ENCODE measurements at places on chromosomes 6 and 20.

DNA sequence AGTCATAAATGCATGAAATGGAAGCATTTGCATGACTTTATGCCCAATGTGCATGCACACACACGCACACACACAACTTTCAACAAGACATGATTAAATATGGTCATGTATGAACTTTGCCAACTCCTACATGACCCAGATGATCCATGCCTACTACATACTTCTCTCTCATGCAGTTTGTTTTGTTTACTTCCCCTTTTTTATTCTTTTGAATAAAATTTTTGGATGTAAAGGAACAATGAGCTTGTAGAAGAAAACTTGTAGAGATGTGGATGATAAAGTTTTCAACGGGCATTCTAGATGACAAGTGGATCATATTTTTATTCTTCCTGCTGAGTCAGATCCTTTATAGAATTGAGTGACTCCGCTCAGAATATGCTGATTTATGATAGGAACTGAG, 50.8 kb upstream of the AIG1 start:
- no peak for DNase-seq

- no peak for DNase-seq
These were observed 14.6 kb downstream of the TXLNB start for GRCh38 chr6:139277161-139277560.

DNA sequence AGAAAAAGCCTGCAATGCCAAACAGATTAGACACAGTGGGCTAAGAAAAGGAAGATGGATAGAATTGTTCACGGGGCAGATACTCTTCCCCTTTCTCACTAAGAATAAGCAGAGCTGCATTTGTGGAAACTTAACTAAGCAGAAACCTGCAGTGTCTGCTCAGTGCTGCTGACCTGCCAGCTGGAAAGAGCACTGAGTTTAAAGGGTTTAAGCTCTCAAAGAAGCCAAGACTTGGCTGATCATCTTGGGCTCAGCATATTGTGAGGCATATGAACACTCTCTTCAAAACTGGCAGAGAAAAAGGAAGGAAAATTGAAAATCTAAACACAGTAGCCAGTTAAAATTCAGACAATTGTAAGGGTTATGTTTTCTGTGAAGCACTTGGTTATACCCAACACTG, 711.1 kb upstream of the EPHA7 start:
- DNase-seq: no peak

DNA sequence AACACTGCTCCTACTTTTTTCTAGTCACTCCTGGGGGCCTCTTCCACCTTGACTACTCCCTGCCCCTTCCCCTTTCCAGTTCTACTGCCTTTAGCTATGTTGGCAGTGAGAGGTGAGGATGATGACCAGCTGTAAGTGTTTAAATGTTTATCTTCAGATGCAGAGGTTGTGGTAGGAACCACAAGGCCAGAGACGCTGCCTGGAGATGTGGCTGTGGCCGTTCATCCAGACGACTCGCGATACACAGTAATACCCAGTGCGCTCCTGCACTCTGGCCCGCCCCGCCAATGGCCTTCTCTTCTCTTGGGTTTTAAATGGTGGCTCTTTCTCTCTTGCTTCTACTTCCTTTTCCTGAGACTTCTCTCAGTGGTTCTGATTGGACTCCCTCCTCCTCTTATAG, 4.6 kb downstream of the VARS2 start:
- no peak for DNase-seq

GRCh38 chr20:48158014-48158413, 372.7 kb upstream of the SULF2 start:
- no peak for DNase-seq

- no peak for DNase-seq
These were observed at the start of gene FOXQ1 for GRCh38 chr6:1311400-1312202. FOXQ1 (plus strand) TSS chr6:1312098; CDS start chr6:1312705, 607 bp downstream.

- DNase-seq: no peak
These were observed 646.5 kb upstream of the EPHA7 start for GRCh38 chr6:94065707-94066337.

DNA sequence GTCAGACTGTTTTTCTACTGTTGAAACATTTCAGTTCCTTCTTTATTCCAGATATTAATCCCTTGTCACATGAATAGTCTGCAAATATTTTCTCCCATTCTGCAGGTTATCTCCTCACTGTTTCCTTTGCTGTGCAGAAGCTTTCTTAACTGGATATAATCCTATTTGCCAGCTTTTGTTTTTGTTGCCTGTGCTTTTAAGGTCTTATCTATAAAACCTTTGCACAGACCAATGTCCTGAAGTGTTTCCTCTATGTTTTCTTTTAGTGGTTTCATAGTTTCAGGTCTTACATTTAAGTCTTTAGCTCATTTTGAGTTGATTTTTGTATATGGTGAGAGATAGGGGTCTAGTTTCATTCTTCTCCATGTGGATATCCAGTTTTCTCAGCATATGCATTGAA, 19.2 kb downstream of the NCOA6 start:
- no peak for DNase-seq

GRCh38 chr6:114375541-114376192, 32.8 kb upstream of the HS3ST5 start:
- no peak for DNase-seq

DNA sequence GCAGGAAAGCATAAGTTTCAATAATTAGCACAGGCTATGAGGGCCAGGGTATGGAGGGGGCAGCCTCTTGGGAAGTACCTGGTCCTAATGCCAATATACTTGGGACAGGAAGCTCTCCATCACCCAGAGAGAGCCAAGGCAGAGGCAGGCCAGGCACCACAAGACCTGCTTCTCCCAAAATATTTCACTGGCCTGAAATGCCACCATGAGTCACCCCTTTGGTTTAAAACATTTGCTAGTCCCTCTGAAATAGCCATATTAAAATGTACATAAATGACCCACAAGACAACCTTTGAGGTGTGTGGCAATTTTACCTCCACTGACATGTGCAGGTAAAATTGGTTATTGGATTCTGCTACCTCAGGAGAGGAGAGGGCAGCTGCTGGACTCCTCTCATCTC, 23.4 kb upstream of the SCUBE3 start:
- DNase-seq: no peak

GRCh38 chr20:37969949-37970855, 63.1 kb downstream of the TTI1 start:
- no peak for DNase-seq

DNA sequence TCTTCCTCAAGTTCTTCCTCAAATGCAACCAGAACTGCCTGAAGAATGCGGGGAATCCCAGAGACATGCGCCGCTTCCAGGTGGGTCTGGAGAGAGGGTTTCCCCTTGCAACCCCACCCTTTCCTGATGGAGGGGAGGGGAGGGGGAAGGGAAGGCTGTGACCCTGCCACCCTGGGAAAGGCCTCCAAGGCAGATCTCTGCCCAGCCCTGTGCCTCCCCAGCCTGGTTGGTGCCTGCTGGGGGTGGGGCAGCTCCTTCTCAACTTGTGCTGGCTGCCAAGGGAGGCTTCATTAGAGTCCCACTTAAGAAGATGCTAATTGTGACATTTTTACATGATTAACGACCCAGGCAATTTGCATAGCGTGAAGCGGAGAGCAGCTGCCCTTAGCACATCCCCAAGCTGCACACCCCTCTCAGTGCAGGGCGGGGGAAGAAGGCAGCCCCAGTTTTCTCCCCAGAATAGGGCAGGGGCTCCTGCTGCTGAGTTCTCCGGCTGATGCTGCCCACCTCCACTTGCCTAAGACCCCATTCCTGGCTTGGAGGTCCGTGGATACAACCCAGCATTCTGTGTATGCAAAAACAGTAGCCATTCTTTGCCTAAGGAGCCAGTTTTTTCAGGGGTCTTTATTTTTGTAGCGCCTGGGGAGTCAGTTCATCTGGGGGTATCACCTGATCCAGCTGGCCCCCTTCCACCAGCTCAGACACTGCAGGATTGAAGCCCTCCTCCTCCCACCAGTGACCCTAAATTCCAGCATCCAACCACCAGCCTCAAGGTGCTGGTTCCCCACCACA, 51.7 kb downstream of the CPXM1 start:
- DNase-seq: no peak

GRCh38 chr6:167988154-167988495, 9.3 kb upstream of the KIF25 start:
- DNase-seq: no peak

- no peak for DNase-seq
These were observed 9.1 kb upstream of the INSM1 start for GRCh38 chr20:20358801-20359200.

DNA sequence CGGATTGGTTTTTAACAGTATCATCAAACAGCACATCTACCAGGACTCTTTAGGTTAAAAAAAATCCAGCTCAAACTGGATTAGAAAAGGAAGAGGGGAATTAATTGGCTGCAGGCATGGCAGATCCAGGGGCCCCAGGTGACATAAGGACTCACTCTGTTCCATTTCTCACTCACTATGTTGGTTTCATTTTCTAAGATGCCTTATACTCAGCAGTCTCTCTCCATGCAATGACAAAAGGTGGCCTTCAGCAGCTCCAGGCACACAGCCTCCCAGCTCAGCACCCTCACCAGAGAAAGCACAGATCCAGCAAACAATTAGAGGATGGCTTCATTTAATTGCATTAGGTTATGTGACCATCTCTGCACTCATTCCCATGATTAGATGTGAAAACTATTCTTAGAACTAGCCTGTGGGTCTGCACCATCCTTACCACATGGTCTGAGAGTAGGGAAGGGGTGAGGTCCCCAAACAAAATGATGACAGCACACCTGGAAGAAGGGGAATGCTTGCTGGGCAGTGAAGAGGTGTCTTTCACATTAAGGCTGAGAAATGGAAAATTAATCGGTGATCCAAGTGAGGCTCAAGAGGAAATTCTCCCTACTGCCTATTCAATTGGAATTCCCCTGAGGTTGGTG, 243.1 kb downstream of the CDH26 start:
- no peak for DNase-seq

GRCh38 chr6:156720691-156721685, 56.2 kb upstream of the ARID1B start:
- DNase-seq: no peak

GRCh38 chr6:36666826-36667591, 11.5 kb upstream of the CDKN1A start:
- no peak for DNase-seq

DNA sequence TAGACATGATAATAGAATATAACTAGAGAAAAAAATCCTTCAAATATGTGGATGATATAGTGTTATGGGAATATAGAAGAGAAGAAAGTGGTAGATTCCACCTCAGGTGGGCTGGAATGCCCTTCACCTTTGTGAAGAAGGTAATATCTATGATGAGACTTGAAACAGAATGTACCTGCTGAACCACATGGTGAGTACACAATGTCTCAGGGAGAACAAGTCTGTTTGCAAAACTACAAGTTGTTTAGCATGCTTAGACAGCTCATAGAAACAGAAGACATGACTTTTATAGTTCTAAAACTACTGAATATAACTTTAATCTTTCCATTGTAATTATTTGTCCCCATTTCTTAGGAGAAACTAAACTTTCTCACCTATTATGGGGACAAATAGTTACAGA, 12.2 kb downstream of the C6orf58 start:
- no peak for DNase-seq

GRCh38 chr6:121222656-121223055, 111.6 kb downstream of the TBC1D32 start:
- no peak for DNase-seq

DNA sequence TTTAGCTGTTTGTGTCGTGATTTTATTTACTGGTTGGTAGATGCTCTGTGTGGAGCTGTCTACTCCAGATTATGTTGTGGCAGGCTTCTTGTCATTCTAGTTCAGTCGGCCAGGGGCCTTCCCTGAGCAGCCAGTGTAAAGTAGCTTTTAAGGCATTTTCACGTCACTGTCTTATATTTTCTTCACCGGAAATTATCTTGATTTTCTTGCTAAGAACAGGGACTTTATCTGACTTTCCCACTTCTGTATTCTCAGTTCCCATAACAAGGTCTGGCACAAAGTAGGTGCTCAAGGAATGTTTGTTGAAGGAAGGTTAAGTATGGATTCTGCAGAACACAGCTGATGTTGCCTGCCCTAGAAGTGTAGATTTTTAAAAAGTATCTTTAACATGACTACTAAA, 868 bp downstream of the LTV1 start:
- no peak for DNase-seq

DNA sequence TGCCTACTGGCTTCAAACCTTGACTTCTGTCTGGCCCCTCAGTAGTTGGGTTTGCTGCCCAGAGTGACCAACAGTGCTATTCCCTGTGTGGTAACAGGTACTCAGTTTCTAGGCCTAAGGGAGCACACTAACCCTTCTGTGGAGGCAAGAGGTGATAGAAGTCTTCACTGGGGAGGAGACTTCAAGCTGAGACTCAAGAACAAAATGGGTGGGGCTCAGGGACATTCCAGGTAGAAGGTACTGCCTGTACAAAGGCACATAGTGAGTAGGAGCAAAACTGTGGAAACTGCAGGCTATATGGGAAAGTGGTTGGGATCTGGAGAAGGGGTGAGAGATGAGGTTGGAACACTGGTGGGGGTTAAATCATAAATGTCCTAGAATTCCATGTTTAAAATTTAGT, 2.3 kb upstream of the SCAND1 start:
- no peak for DNase-seq

DNA sequence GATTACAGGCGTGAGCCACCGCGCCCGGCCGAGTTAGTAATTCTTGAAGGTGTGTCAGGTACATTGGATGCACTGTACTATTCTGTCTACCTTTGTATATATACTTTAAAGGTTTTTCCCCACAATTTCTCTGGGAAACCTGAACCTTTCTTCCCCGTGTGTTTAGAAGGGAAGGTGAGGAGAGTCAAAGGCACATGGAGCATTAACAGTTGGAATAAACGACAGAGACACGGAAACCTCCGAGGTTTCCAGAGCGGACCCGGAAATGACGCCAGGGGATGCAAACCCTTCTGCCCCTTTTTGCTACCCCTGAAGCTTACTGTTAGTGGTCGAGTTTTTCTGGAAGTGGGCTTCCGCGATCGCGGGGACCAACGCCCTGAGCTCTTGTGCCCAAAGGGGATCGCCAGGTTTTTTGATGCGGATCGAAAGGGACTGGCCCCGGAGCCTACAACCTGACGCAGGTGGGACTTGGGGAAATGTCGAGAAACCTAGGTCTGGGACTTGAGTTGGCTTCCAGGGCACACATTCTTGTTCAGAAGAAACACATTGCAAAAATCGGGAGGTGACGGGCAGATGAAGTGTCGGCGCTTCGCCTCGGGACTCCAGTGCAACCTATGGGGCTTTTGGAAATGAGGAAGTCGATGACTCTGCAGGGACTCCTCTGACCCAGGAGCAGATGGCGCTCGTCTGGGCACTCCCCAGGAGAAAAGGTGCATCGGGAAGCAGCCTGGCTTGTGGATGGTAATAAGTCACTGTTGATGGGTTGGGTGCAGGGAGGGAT, 218.2 kb downstream of the OR2B2 start:
- peak; percentile 40 for DNase-seq

DNA sequence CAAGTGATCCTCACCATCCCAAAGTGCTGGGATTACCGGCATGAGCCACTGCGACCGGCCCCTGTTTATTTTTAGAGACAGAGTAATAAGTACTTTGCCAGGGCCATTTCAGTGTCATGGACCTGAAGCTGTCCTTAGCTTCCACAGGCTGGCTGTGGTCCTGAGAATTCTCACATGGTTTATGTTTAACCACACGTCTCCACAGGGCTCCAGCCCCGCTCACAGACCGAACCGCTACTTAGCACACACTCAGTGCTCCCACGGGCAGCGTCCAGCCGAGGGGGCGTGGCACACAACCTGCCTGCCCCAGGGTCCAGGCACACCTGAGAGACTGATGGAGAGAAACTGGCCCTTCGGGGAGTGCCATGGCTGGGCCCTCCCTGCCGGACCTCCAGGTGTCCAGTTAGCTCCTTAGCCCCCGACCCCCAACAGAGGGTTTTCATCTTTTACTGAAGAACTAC, 11.7 kb downstream of the ACSS1 start:
- no peak for DNase-seq
